ENCODE measurements at places on chromosomes 2 and 18.

DNA sequence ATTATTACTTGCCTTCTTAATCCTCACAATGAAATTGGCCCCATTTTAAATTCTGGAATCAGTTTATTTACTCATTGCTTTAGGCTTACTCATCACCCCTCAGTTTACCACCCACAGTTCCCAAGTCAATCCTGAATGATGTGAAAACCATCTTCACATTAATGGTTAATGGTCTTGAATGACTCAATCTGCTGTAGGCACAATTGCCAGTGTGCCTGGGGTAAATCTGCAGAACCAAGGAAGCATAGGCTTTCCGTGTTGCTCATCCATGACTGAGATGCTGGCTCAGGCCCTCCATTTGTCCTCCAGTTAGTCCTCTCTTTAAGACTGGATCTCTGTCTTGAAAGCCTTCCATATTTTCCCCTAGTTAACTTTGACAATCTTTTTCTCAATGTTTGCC, 164.5 kb downstream of the PMAIP1 start:
- no peak for DNase-seq

- DNase-seq = no peak
Measured at GRCh38 chr2:229825476-229825875, 96.3 kb downstream of the TRIP12 start.

DNA sequence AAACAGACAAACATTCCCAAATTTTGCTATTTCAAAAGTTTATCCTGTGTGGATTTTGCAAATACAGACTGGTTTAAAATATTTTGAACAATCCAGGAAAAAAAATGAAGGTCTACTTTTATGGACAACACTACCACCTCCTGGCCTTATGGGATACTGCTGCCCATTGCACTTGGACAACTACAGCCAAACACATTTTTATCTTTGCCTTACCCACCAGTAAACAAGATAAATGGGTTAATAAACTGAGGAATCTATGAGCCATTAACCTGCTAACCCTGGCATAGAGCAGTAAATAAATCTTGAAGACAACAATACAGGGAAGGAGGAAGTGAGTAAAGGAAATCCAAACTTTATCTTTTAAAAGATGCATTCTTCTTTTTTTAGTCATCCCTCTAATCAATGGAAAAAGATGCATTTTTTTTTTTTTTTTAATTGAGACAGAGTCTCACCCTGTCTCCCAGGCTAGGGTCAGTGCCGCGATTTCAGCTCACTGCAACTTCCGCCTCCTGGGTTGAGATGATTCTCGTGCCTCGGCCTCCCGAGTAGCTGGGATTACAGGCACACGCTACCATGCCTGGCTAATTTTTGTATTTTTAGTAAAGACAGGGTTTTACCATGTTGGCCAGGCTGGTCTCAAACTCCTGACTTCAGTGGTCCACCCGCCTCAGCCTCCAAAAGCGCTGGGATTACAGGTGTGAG, 2.1 kb upstream of the SPIRE1 start:
- DNase-seq = no peak

GRCh38 chr18:57210107-57210715, 63.3 kb downstream of the BOD1L2 start:
- DNase-seq = peak; percentile 72

- no peak for DNase-seq
Measured at GRCh38 chr2:119644186-119644585, 34.8 kb upstream of the TMEM177 start.

DNA sequence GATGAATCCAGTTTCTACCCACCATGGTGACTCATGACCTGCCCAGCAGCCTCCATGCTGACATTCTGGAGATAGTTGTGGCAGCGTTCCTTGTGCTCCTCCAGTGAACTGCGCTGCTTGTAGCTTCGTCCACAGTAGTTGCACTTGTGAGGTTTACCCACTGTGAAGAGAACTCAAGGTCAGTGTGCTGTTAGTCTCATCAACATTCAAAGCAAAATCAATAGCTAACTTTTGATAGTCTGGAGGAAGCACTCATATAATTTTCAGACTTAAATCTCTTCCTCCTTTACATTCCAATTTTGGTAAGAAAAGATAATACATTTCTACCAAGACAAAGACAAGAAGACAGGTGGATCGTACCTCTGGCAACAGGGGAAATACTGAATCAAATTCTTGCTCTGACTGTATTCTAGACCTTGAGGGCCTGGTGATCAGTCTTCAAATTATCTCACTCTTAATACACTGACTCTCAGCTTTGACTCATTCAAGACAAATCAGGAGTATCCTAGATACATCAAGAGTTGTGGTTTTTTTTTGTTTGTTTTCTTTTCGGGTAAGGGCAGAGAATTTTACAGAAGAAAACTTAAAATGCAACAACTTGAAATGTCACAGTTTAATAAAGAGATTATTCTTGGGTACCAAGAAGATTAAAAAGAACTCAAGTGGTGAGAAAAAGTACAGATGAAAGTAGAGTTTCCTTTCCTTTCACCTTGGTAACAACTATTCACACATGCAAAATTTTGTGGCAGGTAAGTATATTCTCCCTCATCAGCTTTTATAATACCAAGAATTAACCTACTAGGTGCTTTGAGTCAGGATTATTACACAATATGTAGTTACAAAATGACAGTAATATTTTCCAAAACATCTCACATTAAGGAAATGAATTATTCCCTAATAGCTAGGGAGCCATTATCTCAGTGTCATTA, 129.2 kb downstream of the IKZF2 start:
- no peak for DNase-seq

DNA sequence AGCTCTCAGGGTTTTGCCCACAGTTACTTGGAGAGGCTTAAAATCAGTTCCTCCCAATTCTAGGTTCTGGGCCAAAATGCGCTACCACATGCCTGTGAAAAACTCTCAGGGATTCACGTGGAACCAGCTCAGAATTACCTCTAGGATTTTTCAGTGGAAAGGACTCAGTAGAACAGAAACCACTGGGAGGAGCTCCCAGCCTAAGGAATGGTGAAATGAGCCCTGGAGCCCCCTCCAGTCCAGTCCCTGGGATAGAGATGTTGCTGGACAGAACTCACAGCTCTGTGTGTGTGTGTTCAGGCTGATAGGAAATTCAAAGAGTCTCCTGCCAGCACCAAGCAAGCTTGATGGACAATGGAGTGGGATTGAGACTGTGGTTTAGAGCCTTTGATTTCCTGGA, 21.1 kb upstream of the SLC9A4 start:
- DNase-seq = no peak

DNA sequence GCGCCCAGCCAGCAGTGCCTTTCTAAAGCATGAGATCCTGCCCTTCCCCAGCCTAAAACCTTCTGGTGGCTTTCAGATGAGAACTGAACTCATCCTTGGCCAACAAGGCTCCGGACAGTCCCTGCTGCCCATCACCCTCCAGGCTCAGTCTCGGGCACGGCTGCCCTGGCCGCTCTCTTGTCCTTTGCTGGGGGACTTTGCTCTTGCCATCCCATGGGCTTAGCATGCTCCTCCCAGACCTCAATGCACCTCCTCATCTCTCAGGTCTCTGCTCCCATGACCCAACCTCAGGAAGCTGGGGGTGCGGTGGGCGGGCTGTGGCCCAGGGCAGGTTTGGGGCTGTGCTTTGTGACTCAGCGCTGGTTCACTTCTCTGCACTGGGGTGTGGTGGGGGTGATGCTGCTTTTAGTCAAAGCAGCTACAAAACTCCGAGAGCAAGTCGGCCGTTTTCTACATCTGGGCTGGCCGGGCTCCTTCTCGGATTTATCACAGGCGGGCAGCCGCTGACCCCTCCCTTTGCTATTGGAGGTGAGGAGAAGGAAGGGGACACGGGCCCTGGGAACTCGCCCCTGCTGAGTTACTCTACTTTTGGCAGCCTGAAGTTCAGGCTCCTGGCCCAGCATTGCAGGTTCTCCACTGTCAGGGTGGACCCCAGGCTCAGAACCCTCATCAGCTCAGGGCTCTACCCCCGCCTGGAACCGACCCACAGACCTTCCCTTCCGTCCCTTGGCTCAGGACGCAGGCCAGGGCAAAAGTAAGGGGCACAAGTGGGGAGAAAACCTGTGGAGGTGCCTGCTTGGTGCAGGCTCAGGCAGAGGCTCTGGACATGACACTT, 90.6 kb upstream of the TAF1B start:
- no peak for DNase-seq

GRCh38 chr2:20110876-20111275, 59.4 kb upstream of the LAPTM4A start:
- DNase-seq = no peak

- DNase-seq = no peak
Measured at GRCh38 chr2:236246711-236247246, 17.4 kb downstream of the ASB18 start.

- no peak for DNase-seq
Measured at GRCh38 chr2:12669036-12669435, 47.7 kb upstream of the TRIB2 start.

- peak; percentile 84 for DNase-seq
Measured at GRCh38 chr2:62197011-62197924, 1.4 kb downstream of the B3GNT2 start.

- DNase-seq = no peak
Measured at GRCh38 chr2:39948016-39948719, 169.1 kb upstream of the THUMPD2 start.

GRCh38 chr2:71385012-71385411, 53.4 kb downstream of the ZNF638 start:
- no peak for DNase-seq

DNA sequence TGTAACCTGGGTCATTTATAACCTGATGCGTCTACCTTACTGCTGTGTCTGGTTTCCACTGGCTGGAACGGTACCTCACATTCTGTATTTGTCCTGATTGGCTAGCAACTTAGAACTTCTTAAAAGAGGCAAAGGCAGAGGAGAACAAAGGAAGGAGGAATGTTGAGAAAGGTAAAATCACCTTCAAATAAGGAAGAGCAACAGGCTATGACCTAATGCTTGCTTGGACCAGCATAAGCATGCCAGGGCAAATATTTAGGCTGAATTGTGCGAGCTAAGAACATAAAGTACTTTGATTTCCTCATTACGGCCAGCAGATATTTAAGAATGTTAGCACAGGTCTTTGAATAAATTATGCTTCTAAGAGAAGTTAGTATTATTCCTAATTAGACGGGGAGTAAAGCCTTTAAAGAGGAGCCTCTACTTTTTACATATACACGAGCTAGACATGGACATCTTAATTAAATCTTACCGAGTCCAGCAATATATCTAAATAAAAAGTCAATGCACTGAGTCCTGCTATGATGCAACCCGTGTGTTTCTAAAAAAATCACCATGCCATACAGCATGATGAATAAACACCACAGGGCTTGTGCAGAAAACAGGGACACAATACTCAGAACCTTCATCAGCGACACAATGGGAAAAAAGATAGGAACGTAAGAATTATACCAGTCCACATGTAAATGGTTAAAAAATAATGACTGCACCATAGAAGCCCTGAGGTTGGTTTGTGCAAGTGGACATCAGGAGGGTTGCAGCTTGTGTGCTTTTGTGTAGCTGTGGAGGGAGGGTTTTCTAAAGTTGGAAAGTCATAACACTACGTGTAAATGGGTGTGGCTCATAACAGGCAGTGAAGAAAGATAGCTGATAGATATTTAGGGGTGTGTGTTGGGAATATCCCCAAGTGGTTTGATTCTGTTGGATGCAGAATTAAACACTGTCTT, 14.2 kb downstream of the SEPTIN2 start:
- DNase-seq = no peak

- no peak for DNase-seq
Measured at GRCh38 chr18:61628085-61628484, 264.7 kb downstream of the RNF152 start.

DNA sequence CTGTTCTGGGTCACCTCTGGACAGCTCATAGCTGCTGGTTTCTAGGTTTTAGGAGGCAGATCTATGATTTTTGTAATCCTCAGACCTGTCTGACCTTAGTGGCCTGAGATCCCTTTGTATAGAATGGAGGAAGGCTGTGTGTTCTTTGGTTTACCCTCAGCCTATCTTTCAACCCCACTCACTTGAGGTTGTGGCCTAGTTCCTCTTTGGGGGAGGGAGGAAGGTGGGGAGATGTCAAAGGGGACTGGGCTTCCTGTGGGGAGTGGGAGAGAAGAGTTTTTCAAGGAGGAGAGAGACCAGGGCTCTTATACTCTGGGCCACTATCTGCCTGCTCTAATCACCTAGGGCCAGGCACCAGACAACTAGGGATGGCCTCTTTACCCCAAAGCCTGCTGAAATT, 28.5 kb downstream of the SEMA4F start:
- no peak for DNase-seq

GRCh38 chr2:105972927-105973326, 221.2 kb downstream of the UXS1 start:
- no peak for DNase-seq

- no peak for DNase-seq
Measured at GRCh38 chr18:49564518-49564834, 2.6 kb downstream of the LIPG start.

GRCh38 chr2:28233164-28233676, 159.4 kb upstream of the FOSL2 start:
- DNase-seq = no peak

DNA sequence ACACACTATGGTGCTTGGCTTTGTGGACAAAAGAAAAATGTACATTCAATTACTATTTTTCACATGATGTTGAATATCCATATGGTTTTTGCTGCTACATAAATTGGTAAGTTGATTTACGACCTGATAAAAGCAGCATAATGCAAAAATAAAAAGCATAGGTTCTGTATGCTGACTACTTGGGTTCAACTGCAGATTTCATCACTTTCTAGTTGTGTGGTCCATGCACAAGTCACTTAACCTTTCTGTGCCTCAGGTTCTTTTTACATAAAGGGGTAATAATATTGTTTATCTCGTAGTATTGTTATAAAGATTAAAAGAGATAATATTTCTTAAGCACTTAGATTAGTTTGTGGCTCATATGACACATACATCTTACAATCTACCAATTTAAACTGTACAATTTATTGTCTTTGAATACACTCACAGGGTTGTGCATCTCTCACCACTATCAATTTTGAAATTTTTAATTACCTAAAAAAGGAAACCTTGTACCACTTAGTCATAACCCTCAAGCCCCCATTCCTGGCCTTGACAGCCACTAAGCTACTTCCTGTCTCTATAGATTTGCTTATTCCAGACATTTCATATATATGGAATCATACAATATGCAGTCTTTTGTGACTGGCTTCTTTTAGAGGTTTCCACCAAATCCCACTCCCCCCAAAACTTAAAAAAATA, 1443.9 kb downstream of the SUCLG1 start:
- DNase-seq = no peak

GRCh38 chr2:197281421-197281820, 29.2 kb downstream of the ANKRD44 start:
- DNase-seq = no peak

- DNase-seq = no peak
Measured at GRCh38 chr18:54743605-54743995, 84.7 kb upstream of the RAB27B start.

All from ecto neural progenitor cell (in vitro differentiated cells).